ENCODE measurements at places on chromosomes 16 and 17. TPM values are rescaled to one million over a fixed set of nuclear protein-coding genes. Genes with fewer than 3 reads are reported as not detected.

KIAA0513 gene
- total RNA-seq: 26.3 TPM

OR3A3 gene
- total RNA-seq: not detected

RAP1GAP2 gene
- 5.2 TPM for total RNA-seq

SRCAP gene
- 16.8 TPM for total RNA-seq

ARHGAP44 gene
- total RNA-seq: 0.64 TPM

HBA2 gene
- total RNA-seq: not detected

CPHXL2 gene
- not detected for total RNA-seq

CD300LB gene
- not detected for total RNA-seq

ABCC3 gene
- total RNA-seq: 14.5 TPM

HYDIN gene
- total RNA-seq: 2.3 TPM

NBR1 gene
- total RNA-seq: 135 TPM

ASGR1 gene
- total RNA-seq: 0.43 TPM

TBC1D3C gene
- not detected for total RNA-seq

SLC16A6 gene
- total RNA-seq: 1.6 TPM

KIAA0753 gene
- 23.3 TPM for total RNA-seq

MRPL38 gene
- 33.7 TPM for total RNA-seq

PRRT2 gene
- total RNA-seq: 3.2 TPM
